ENCODE measurements at places on chromosomes 3 and 15. TPM values are rescaled to one million over a fixed set of nuclear protein-coding genes. Genes with fewer than 3 reads are reported as not detected.

The APBA2 gene
- 19.6 TPM for total RNA-seq

The TRIP4 gene
- total RNA-seq: 22.3 TPM

The HTR3E gene
- total RNA-seq: not detected

The PARP14 gene
- 44.4 TPM for total RNA-seq

The NCKIPSD gene
- total RNA-seq: 45.9 TPM

The HES1 gene
- total RNA-seq: 191 TPM

The CCR8 gene
- not detected for total RNA-seq

The UROC1 gene
- not detected for total RNA-seq

The SLC51A gene
- 1.2 TPM for total RNA-seq

The BHLHE40 gene
- total RNA-seq: 347 TPM

The ETFA gene
- 97.5 TPM for total RNA-seq

The AHSG gene
- not detected for total RNA-seq

The CLDN16 gene
- total RNA-seq: 0.49 TPM

The FGD5 gene
- 16.2 TPM for total RNA-seq

The ZNF619 gene
- total RNA-seq: 3.2 TPM

The ROPN1 gene
- total RNA-seq: not detected

The SI gene
- not detected for total RNA-seq

The HGD gene
- total RNA-seq: not detected

The RTP1 gene
- total RNA-seq: not detected

The VIPR1 gene
- total RNA-seq: 9.3 TPM

The PIGZ gene
- 9.8 TPM for total RNA-seq

The CRELD1 gene
- 27.0 TPM for total RNA-seq

The ADAMTS17 gene
- total RNA-seq: 16.0 TPM

The C3orf22 gene
- not detected for total RNA-seq

The TPRG1 gene
- total RNA-seq: 21.6 TPM

The ISLR2 gene
- 3.4 TPM for total RNA-seq

The GPX1 gene
- 326 TPM for total RNA-seq

The RNU6-1 gene
- not detected for total RNA-seq

The TBC1D2B gene
- 63.6 TPM for total RNA-seq

The AADACL2 gene
- total RNA-seq: 0.49 TPM

The WDR53 gene
- total RNA-seq: 13.5 TPM

The SH2D7 gene
- total RNA-seq: not detected

The ATP8B4 gene
- 9.8 TPM for total RNA-seq

The ARID3B gene
- 15.2 TPM for total RNA-seq

The AP4E1 gene
- 7.4 TPM for total RNA-seq

The GCSAM gene
- total RNA-seq: 1.5 TPM

All from vagina (tissue), 2 donors.